Activated CD8-positive, alpha-beta memory T cell treated with anti-CD3 and anti-CD28 coated beads for 4 hours (primary cell): ENCODE measurements at places on chromosomes 5 and 9.

DNA sequence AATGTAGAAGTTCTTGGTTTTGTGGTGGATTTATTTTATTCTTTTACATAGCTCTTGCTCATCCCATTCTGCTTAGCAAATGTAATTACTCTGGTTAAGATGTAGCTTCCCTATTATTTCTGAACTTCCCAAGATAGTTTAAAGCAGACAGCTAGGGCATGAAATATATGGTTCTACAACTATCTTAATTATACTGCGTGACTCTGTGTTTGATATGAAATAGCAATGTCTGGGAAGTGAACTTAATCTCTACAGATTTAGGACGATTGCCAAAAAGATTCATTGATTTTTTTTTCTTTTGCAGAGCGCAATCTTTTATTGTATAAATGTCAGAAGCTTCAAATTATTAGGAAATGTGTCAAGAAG lies 529.3 kb upstream of the ZNF608 start:
- DNase-seq = no peak

GRCh38 chr9:36997414-36997813 lies 36.7 kb downstream of the PAX5 start:
- DNase-seq = no peak

- no peak for DNase-seq
Observed at GRCh38 chr5:80216753-80217596, 38.9 kb downstream of the SERINC5 start.

- DNase-seq = no peak
Observed at GRCh38 chr5:83900306-83900705, 179.7 kb upstream of the HAPLN1 start.

GRCh38 chr5:168364750-168365550 lies 73.5 kb downstream of the WWC1 start:
- DNase-seq = no peak

GRCh38 chr9:106913276-106913675 lies 50.3 kb downstream of the ZNF462 start:
- no peak for DNase-seq

- no peak for DNase-seq
Observed at GRCh38 chr9:98276907-98277469, 21.5 kb upstream of the TBC1D2 start.
